Right forelimb (tissue), 1 donor: ENCODE measurements at places on chromosomes 3 and 15.

DNA sequence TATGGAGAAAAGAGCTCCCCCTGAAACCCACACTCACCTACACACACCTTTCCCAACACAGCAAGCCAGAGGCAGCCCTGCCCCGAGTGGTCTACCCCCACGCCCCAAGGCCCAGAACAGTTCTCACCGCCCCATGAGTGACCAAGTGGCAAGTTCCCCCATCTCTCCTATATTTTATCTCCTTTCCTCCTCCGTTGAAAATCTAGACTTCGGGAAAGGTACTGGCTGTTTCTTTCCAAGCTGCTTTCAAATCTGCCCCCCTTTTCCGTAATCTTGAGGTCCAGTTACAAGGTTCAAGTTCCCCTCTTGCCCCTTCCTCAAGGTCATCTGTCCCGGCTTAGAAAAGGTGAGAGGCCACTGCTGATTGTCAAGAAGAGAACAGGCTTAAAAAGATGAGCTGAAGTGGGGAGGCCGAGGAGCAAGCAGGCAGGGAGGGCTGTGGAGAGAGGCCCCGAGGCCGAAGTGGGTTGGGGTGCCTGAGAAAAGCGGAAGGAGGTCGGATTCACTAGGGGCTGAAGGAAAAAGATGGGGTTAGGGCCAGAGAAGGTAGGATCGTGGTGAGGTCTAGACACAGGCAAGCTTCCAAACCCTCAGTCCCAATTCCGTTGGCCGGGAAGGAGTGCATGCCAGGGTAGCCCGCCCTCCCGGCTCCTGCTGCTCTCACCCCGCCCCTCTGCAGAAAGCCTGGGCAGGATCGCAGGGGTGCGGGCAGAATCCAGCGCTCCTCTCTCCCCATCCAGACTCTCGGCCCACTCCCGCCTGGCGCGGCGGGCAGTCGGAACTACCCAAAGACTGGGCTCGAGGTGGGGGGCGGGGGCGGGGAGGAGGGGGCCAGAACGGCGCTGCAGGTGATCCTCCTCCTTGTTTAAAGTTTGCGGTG, 1.7 kb downstream of the SEMA5B start:
- DNase-seq: peak; percentile 51

- DNase-seq: no peak
Measured at GRCh38 chr3:134656211-134656800, 5.5 kb upstream of the KY start.

- peak; percentile 51 for DNase-seq
Measured at GRCh38 chr3:66039590-66039887, 821 bp upstream of the MAGI1 start.

DNA sequence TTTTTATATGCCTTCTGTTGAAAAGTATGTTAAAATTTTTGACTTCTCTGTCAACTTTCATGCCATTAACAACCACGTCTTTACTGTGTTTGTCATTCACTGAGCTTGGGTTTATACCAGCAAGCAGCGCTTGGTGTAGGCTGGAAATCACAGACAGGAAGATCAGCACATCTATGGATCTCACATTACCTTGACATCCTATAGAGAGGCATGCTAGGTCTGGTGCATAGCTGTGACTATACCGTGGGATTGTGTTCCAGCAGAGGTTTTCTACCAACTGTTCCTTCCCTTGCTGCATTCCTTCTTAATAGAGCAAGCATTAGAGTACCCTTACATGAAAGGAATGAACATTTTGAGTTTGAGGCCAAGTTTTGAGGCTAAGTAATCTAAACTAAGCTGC, 53.0 kb downstream of the DZIP3 start:
- no peak for DNase-seq

- no peak for DNase-seq
Measured at GRCh38 chr3:60575718-60576272, 675.5 kb downstream of the FHIT start.

DNA sequence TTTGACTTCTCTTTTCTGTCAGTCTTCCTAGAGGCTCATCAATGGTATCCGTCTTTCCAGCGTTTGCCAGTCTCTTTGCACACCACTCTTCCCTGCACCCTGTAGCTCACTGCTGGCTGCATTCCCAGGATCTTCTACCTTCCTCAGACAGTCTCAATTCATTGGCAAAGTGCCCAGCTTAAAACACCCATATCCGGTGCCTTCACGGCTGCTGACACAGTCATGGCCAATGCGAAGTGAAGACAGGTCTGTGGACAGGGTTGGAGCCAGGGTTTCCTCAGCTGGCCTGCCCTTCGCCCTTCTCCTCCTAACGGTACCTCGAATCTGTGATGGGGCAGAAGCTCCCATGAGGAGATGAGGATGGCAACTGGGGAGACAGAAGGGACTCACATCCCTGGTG, 36.1 kb downstream of the PTH1R start:
- DNase-seq: peak; percentile 44

DNA sequence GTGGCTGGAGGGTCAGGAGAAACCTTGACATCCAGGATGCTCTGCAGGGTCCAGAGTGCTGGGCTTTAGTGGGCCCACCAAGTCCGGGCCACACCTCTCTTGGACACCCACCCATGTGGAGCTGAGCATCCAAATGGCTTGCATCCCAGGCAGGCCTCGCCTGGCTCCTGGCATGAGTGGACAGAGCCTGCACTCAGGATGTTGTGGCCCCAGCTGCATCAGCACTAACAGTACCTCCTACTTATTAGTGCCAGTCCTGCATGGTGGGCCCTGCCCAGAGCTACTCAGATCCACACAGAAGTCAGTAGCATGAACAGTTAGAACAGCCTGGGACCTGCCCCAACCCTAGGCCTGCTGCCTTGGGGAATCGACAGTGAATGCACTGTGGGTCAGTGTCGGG, 42.2 kb upstream of the MRPS22 start:
- no peak for DNase-seq

DNA sequence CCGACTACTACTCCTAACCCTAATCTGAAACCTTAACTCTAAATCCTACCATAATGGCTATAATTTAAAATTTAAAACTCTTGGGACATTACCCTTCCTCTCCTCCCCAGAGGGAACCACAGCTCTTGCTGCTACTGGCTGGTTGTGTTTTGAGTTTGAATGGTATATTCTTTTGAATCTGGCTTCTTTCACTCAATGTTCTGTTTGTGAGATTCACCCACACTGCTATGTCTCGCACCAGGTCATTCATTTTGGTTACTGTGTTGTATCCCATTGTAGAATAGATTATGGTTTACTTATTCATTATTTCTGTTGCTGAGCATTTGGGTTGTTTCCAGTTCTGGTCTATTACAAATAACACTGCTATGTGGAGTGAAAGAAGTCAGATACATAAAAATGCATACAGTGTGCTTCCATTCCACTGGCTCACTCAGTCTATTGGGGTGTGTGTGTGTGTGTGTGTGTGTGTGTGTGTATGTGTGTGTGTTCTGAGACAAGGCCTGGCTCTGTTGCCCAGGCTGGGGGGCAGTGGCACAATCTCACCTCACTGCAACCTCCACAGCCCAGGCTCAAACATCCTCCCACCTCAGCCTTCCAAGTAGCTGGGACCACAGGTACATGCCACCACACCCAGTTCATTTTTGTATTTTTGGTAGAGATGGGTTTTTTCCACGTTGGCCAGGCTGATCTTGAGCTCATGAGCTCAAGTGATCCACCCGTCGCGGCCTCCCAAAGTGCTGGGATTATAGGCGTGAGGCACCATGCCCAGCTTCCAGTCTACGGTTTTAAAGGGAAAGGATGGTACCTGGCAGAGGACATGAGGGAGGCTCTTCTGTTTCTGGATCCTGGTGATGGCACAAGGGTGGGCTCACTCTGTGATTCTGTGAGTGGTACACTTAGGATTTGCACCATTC, 19.2 kb upstream of the SYNM start:
- no peak for DNase-seq

- no peak for DNase-seq
Measured at GRCh38 chr3:31244929-31245817, 287.6 kb upstream of the STT3B start.

- no peak for DNase-seq
Measured at GRCh38 chr15:90264671-90265070, 801 bp upstream of the NGRN start.

DNA sequence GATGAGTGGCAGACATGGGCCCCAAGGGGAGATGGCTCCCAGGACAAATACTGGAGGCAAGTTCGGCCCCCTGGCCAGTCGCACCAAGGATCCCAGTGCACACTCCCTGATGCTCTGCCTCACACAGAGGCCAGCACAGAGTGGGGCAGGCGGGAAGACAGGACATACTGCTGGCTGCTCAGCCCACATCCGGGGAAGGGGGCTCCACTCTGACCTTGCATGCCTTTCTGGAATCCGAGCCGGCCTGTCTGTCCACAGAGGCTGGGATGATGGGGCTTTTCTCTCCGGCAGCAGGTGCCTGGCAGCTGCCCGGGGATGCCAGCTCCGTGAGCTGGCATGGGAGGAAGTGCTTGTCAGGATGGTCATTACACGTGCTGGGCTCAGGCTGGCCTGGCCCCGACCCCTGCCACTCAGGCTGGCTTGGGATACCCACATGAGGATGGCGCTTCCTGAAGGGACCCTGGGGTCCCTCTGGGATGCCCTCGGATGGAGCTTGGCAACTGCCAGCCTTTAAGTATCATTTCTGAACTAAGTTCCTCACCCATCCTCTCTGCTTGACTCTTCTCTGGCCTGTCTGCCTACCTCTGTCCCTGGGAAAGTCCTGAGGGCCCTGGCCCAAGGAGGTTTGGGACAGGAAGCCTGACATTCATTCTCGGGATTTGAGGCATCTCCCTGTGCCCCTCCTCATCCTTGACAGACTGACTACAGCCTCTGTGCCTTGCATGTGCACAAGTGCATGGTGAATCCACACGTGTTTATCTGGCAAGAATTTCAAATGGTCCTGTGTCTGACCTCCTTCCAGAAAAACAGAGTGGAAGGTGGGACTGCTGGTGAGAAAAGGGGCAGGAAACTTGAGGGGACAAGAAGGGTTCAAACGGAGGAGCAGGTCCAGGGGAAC, 46.5 kb downstream of the EXOG start:
- no peak for DNase-seq

GRCh38 chr3:159721324-159721723, 267.3 kb upstream of the IL12A start:
- DNase-seq: no peak

DNA sequence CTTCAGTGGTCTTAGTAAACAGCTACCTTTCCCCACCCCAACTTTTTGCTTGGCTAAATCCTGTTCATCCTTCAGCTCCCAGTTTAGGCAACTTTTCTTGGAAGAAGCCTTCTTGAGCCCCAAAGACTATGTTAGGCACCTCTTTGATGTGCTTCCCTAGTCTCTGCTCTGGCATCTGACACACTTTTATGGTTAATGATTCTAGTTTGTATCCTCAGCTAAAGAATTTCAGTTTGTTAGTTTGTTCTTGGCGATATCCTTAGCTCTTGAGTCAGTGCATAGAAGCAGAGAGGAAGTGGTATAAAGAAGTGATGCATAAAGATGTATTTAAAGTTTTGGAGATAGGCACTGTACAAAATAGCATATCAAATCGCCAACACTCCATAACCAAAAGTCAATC, 168.4 kb downstream of the WDR72 start:
- no peak for DNase-seq

DNA sequence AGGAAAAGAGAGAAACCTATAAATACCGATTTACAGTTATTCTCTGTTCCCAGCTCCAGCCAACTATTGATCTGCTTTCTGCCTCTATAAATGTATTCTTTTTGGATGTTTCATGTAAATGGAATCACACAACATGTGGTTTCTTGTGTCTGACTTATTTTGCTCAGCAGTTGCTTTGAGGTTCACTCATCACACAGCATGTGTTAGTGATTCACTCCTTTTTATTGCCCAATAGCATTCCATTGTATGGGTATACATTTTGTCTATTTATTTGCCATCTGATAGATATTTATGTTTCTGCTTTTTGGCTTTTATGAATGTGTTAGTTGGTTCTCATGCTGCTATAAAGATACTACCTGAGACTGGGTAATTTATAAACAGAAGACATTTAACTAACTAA, 23.6 kb downstream of the CCR1 start:
- DNase-seq: no peak

- DNase-seq: no peak
Measured at GRCh38 chr3:30347679-30348216, 258.7 kb upstream of the TGFBR2 start.

DNA sequence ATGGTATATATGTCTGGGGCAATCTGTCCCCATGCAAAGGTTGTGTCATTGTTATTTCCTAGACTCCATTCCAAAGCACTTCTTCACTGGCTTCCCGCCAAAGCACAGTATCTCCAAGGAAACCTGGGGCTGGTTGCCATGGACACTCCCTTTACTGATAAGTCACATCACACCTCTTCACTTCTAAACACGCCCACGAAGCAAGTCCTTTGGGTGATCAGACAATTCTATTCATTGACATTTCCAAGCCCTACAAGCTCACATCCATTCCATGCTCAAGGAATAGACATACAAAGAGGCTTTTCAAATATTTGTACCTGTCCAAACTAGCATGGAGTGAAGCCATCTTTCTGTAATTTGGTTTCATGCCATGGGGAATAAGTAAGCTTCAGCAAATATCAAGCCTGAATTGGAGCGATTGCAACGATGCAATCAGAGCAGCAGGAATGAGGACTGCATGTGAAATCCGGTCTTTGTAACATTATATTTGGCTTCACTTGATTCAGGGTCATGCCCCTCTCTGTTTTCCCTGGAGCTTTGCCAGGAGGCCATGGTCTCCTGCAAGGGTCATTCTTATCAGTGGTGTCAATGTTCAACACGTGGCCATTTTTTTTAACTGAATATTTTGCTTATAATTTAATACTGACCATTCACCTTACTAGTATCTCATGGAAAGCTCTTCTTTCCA, 201.6 kb upstream of the TMC3 start:
- no peak for DNase-seq

DNA sequence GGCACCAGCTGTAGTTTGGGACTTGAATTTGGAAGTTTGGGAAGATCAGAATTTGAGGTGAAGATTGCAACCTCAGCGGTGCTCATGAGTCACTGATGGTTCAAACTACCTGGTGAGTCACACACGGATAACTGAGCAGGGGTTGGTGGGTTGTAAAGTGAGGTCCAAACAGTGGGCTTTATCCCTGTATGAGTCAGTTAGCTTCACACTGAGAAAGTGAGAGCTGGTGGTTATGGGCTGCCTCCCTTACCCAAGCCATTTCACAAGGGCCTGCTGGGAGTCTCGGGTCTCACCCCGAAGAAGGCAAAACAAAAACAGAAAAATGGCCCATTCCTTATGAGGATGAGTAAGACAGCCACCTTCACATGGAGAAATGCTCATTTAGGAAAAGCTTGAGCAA, 77.0 kb downstream of the ITGA11 start:
- no peak for DNase-seq

DNA sequence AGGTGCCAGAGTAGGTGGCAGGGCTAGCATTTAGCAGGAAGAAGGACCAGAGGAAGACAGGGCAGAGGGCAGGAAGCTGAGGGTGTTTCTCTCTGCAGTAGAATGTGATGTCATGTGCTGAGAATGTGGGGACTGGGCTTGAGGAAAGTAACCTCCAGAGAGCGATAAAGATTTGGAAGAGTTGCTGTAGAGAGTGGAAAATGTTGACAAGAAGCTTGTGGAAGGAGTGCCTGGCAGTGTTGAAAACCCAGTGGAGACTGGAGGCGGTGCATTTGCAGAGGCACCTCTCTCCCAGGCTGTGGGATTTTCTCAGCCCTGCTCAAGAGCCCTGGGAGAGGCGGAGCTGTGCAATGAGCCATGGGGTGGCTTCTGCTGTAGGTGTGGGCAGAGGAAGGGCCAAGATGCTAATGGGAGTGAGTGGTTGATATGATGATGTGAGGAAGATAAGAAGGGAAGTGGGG, 54.8 kb downstream of the MESD start:
- no peak for DNase-seq

GRCh38 chr3:15932348-15933300, 134.8 kb upstream of the ANKRD28 start:
- DNase-seq: no peak

- DNase-seq: no peak
Measured at GRCh38 chr3:107911337-107912000, 179.4 kb downstream of the CD47 start.

- peak; percentile 48 for DNase-seq
Measured at GRCh38 chr3:77468626-77469020, 428.7 kb downstream of the ROBO2 start.
